EH (cell line): ENCODE measurements at places on chromosomes 12 and 14.

GRCh38 chr14:101072070-101072469 is 168.5 kb upstream of the RTL1 start:
- DNase-seq: no peak

GRCh38 chr12:87883806-87884205 is 145.4 kb downstream of the C12orf50 start:
- no peak for DNase-seq

- DNase-seq: no peak
Observed at GRCh38 chr12:106585521-106586277, 2.9 kb downstream of the RFX4 start.

- DNase-seq: peak; percentile 32
Observed at GRCh38 chr14:24297190-24297964, 2.2 kb downstream of the DHRS1 start.

DNA sequence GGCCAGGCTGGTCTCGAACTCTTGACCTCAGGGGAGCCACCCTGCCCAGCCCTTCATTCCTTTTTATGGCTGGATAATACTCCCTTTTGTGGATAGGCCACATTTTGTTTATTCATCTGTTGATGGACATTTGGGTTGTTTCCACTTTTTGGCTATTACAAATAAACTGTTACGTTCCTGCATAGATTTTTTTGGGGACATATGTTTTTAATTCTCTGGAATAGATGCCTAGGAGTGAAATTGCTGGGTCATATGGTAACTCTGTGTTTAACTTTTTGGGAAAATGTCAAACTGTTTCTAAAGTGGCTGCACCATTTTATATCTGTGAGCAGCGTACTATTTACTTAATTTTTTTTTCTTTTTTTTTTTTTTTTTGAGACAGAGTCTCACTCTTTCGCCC is 9.8 kb downstream of the KMT5A start:
- DNase-seq: peak; percentile 71

- DNase-seq: no peak
Observed at GRCh38 chr14:72262771-72263170, 330.5 kb downstream of the RGS6 start.

GRCh38 chr12:132908145-132909029 is 21.0 kb upstream of the CHFR start:
- peak; percentile 94 for DNase-seq

DNA sequence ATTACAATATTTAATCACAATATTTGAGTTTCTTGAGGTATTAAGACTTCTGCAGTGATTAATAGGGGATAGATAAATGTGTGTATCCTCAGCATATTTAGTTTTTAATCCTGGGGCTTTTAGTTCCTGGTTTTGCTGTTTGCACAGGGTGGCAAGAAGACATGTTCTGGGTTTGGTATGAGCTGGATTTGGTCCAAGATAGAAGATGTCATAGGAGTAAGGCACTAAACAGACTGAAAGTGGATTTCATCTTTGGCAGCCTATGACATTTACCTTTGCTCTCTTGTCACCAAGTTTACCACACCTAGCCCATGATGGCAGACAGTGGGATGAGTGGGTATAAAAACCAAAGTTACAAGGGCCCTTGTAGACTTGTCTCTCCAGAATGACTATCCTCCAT is 168.2 kb downstream of the LRRK2 start:
- DNase-seq: no peak
